Amniotic stem cell (primary cell): ENCODE measurements at places on chromosomes 1 and 21.

DNA sequence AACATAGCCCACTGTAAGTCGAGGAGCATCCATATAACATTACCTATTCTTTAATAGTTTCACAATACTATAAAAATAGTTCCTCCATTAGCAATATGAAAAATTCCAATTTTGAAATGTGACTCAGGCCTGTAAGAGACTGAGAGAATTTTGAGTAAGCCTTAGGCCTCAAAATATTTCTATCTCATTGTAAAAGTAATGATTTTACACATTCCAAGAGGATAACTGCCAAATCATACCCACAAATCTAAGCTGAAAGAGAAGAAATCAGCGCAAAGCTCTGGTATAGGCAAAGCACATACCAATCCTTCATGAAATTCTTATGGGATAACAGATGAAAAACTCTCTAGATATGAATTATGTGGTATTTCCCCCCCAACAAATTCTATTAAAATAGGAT, 144.1 kb downstream of the CDC42BPA start:
- DNase-seq = peak; percentile 7

DNA sequence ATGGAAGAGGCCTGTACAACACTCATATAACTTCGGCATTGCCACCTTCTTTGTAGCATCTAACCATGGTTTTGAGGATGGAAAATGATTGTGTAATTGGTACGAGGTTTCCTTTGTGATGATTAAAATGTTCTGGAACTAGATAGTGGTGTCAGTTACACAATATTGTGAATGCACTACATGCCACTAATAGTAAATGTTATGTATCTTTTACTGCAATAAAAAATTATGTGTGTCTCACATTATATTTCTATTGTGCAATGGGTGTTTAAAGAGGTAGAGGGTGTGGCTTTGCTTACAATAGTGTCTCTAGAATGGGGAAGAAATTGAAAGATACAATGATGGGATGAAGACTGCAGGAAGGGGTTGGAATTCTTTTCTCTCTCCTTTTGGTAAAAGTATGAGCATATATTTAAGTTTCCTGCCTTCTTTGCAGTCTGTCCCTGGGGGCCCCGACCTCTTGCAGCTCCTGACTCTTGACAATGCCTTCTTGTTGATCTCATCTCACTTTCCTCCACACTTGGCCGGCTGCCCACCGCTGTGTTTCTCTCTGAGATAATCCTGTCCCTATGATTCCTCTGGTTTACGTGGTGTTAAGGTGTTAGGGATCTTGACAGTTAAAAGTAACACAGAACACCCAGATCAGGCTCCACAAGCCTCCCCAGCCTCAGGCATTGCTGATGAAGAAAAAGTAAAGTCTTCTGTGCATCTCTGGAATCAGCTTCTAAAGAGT, 39.3 kb downstream of the MTARC1 start:
- DNase-seq = no peak

- no peak for DNase-seq
Measured at GRCh38 chr1:20685741-20686140, 24.6 kb upstream of the DDOST start.

DNA sequence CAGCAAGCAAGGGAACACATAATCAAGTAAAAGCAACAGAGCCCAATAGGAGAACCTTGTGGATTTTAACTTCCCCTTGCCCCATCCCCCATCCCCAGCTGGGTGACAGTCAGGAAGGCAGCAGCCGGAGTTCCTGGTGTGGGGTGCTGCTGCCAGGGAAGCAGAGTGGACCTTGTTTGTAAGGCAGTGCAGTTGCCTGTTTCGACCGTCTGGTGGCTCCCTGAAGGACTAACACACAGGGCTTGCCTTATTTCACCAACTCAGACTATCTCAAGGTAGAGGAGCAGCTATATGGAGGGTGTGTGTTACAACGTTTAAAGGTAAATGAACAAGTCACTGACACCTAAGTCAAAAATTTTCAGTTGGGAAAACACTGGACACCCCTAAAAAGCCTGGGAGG, 6.6 kb downstream of the KRTAP10-8 start:
- no peak for DNase-seq
